ENCODE measurements at places on chromosomes 5 and 9.

DNA sequence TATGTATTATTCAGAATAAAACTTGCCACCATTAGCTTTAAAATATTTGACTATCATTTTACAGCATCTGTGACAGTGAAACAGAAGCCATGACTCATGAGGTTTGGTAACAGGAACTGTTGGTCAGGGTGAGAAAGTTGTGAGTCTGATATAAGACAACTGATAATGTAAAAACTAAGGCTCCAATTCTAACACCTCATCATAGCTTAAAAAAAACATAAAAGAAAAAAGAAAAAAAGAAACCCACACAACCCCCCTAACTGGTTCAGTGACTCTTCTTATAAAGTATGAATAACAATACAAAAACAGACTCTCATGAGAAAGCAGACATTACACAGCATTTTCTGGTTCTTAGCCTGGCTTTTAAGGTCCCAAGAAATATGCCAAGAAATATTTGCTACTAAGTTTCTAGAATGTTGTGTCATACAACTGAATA lies 85.8 kb downstream of the MRPS27 start:
- H3K27ac ChIP-seq: no peak overlapping the region
- H3K4me3 ChIP-seq: no peak overlapping the region
- H3K27me3 ChIP-seq: no peaks in the 10 kb centered on the region
- peaks cover 30% of the 10 kb centered on the region for H3K36me3 ChIP-seq
- H3K4me1 ChIP-seq: peaks cover 10% of the 10 kb centered on the region

DNA sequence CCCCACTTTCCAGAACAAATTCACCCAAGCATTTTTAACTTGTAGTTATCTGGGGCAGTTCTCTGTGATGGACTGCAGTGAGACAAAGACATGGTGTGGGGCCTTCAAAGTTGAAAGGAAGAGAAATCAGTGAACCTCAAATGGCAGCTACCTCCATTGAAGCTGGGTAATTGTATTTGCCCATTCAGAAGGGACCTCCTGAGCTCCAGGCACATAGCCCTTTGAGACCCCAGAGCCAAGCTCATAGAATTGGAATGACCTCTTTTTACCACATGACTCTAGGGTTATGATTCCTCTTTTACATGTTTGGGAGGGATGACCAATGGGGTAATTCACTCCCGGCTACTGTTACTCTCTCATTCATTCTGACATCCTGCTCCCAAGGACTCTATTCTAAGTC lies 368.4 kb upstream of the ITGA1 start:
- no peak overlapping the region for H3K27ac ChIP-seq
- no peaks in the 10 kb centered on the region for H3K36me3 ChIP-seq
- DNase-seq: no peak

GRCh38 chr5:113614191-113614590 lies 100.7 kb downstream of the YTHDC2 start:
- H3K4me3 ChIP-seq: no peak overlapping the region
- peaks cover 9% of the 10 kb centered on the region for H3K27me3 ChIP-seq
- DNase-seq: no peak
- no peaks in the 10 kb centered on the region for H3K36me3 ChIP-seq
- H3K4me1 ChIP-seq: no peaks in the 10 kb centered on the region

GRCh38 chr5:169974121-169974770 lies 6.0 kb downstream of the INSYN2B start:
- no peaks in the 10 kb centered on the region for H3K36me3 ChIP-seq
- H3K4me1 ChIP-seq: no peaks in the 10 kb centered on the region
- H3K27me3 ChIP-seq: no peaks in the 10 kb centered on the region
- no peak for DNase-seq

GRCh38 chr9:91374939-91375338 lies 13.2 kb upstream of the AUH start:
- H3K4me3 ChIP-seq: no peak overlapping the region
- H3K27ac ChIP-seq: no peak overlapping the region
- no peaks in the 10 kb centered on the region for H3K27me3 ChIP-seq
- no peak for DNase-seq

DNA sequence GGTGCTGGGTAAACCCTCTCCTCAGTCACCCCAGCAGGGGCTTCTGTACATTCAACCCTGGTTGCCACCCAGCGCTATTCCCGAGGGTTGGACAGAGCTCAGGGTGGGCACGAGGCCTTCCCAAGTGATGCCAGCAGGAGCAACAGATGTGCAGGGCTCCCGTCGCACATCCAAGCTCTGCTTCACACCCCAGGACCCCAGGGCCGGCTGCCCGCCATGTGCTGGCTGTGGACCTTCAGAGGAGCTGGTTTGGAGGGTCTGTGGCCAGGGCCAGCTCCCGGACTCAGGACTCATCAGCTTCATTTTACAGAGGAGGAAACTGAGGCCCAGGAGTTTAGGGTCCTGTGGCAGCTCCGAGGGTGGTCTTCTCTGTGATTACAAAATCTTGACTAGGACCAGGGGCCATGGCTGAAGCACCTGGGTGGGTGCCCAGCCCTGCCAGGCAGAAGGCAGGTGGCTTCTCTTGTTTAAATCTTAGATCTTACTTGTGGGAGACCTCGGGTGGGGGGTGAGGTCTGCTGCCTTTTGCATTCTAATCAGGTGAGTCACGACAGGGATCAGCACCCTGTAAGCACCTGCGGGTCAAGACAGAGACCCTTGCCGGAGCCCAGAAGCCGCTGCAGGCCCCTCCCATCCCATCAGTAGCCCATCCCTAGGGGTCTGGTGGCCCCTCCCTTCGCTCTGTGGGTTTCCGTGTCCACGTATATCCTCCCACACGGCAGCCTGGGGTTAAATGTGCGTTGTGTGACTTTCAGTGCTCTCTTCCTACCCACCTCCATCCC lies 2.1 kb upstream of the SLC12A7 start:
- H3K4me1 ChIP-seq: peaks cover 23% of the 10 kb centered on the region
- no peak for DNase-seq
- no peak overlapping the region for H3K4me3 ChIP-seq

All from upper lobe of right lung (tissue), 1 donor.